ENCODE measurements at places on chromosomes 12 and 14.

DNA sequence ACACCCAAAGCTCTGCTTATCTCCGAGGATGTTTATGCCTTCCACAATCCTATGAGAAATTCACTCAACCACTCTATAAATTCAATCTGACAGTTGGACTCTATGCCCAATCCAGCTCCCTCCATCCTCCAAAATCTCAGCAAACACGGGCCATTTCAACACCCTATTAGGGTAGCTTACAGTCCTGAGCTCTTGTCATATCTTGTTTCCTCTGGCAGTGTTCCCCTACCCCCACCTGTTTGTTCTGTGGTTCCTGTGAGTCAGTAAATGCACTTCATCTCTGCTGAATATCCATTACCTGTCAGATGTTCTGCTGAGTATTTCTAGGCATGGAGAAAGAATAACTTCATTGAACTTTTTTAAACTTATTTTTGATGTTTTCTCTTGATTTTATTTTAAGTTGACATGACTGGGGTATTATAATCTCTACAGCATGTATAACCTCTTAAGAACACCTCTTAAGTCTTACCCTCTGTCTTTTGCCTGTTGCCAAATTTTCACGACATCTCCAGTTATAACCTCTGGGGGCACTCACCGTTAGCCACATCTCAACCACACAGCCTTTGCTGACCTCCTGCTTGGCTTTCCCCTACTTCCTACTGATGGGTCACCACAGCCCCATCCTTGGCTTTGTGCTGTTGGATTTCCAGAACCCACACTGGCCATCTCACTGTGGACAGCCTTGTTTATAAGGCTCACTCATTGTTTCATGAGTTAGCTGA is 317.0 kb upstream of the TMPO start:
- DNase-seq, result no peak

DNA sequence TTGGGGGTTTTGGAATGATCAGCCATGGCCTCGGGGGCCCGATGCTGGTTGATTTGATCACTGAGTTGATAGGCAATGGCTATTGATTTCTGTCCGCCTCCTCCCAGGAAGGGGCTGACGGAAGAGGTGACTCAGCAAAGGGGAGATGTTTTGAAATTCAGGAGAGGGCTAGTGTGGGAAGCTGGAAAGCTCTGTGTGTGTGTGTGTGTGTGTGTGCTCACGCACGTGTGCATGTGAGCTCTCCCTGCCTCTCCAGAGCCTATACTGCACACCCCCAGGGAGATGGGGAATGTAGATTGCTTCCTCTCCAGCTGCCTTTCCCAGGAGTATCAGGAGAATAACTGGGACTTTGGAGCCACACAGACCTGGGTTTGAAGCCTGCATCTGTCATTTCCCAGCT is 184.9 kb upstream of the MYL2 start:
- no peak for DNase-seq

GRCh38 chr14:98976271-98976670 is 295.7 kb downstream of the BCL11B start:
- DNase-seq, result no peak

DNA sequence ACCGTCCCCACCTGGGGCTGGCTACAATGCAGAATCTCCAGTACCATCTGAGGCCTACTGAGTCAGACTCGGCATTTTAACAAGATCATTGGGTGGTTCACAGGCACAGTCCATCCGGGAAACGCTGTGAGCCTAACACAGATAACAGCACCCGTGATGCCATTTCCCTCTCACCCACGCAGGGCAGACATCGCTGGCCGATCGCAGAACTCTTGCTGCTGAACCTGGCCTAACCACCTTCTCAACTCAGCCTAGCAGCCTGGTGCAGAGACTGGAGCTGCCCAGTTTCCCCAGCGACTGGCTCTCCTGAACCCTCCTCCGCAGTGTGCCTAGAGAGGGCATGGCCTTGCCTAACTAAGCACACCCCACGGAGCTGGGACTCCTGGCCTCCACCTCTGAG is 83.3 kb downstream of the NCOR2 start:
- DNase-seq, result no peak

- DNase-seq, result no peak
Measured at GRCh38 chr14:55512421-55512820, 67.6 kb upstream of the KTN1 start.

DNA sequence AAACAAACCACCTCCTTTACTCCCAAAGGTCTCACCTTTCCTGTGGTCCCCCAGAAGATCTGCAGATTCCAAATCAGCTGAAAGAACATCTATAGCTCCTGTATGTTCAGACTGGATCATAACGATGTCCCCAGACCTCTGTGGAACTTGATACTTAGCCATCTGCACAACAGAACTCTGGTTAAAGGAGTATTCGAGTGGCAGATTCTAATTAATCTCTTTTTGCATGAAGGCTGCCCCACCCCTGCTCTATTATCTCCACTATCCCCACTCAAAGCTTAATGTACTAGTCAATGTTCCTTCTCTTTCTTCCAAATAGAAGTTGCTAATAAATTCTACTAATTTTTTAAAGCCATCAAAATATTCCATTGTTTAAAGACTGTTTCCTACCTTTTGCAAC is 22.8 kb downstream of the GSTZ1 start:
- DNase-seq, result no peak

DNA sequence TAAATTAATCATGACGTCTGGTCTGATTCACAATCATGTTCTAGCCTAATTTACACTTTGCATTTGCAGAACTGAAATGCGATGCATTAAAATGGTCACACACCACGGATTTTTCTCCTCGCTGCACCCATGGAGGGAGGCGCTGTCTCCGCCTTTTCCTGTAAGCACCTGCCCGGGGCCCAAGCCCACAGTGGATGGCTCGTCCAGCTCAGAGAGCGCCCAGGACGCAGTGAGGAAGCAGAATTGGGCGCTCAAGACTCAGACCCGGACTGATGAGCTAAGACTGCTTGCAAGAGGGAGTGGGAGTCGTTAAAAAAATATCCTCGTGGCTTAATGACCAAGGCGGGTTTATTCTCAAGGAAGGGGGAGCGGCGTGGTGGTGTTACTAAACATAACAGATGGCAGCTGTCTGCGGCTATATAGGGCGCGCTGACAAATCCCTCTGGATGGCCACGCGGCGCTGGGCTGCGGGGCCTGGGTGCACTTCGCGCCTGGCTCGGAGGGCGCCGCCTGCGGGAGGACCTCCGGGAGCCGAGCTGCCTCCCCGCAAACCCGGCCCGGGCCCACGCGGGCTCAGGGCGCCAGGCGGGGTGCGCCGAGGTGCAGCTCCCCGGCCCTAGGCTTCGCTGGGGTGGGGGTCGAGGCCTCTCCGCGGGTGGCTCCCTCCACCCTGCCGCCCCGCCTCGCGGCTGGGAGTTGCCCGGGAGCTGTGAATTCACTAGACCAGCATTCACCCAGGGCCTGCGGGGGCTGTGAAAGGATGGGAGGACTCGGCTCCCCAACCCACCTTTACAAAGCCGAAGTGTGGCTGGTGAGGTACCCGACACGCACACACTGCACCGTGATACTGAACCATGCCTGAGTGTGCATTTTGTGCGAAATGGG is 78.7 kb downstream of the PPM1A start:
- peak; percentile 37 for DNase-seq

DNA sequence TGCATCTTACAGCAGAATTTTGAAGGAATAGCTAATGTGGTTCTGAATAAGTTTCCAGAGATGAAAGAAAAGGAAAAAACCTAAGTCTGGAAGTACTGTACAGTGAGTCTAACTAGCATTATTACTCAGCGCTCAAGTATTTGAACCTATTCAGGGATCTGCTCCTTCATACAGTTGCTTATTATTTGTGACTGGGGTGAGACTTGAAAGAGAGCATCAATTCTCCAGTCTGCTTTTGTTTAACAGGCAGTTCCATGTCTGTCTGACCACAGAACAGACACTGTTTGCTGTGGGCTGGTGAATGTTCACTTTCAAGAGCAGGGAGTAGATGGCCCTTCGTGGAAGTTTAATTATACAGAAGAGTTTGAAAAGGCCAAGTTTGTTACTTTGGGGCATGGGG is 9.3 kb downstream of the ETV6 start:
- DNase-seq, result no peak

DNA sequence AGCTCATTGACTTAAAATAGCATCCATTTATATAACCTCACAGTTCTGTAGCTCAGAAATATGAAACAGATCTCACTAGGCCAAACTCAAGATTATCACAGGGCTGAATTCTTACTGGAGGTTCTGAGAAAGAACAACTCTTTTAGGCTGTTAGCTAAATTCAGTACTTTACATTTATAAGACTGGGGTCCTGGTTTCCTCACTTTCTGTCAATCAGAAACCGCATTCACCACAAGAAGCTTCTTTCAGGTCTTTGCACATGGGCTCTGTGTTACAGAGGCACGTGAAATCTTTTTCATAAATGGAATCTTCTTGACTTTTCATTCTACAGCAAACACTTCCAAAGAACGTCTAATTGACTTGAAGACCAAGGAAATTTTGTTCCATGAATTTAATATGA is 876.3 kb upstream of the FOXG1 start:
- no peak for DNase-seq

- DNase-seq, result no peak
Measured at GRCh38 chr14:86604561-86604960, 1074.6 kb downstream of the FLRT2 start.

GRCh38 chr14:80215756-80216581 is 4.7 kb upstream of the DIO2 start:
- DNase-seq, result no peak

DNA sequence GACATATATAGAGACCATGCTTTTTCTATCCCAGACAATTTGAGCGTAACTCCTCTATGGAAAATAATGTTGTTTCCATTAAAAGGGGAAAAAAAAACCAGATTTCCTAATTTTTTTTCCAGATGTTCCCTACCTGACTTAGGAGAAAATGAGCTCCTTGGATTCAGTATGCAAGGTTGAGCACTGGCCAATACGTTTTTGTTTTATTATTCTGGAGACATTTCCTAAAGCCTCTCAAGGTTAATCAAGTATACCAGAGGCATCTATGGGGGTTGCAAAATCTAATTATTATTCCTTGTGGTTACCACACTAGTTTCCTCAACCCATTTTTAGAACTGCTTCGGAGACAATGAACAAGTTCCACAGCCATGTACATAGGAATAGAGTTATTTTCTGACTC is 291.3 kb downstream of the SLC16A7 start:
- no peak for DNase-seq

DNA sequence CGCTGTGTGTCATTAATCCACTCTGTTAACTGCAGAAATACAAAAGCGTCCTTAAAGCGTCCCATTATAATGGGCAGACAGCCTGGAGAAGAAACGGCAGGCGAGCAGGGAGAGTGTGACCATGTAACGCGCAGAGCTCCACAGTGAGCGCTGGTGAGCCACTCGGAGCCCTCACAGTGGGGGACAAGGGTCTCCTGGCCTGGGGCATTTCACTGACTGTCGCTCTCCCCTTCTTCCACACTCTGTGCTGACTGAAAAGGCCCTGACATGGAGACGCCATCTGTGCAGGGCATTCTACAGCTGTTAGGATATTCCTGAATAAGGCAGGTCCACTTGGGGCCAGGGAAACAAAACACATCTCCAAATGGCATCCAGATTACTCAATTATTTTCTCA is 24.2 kb downstream of the CCDC92 start:
- no peak for DNase-seq

- DNase-seq, result no peak
Measured at GRCh38 chr12:31783996-31784645, 55.3 kb upstream of the AMN1 start.

- peak; percentile 7 for DNase-seq
Measured at GRCh38 chr14:34843011-34843554, 32.1 kb downstream of the BAZ1A start.

DNA sequence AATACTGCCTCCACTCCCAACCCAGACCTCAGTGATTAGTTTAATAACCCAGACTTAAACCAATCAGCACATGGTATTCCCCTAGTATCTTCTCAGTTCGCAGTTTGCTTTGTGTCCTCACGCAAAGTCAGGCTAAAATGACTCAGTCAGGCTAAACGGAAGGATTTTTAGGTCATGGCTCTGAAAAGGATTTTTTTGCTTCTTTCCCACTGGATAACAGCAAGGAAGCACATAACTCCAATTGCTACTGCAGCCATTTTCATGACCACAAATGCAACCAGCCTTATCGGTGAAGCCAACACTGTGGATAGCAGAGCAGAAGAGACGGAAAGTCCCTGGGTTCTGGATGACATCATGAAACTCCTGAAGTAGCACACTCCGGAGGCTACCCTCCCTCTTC is 67.7 kb downstream of the ZC3H14 start:
- no peak for DNase-seq

DNA sequence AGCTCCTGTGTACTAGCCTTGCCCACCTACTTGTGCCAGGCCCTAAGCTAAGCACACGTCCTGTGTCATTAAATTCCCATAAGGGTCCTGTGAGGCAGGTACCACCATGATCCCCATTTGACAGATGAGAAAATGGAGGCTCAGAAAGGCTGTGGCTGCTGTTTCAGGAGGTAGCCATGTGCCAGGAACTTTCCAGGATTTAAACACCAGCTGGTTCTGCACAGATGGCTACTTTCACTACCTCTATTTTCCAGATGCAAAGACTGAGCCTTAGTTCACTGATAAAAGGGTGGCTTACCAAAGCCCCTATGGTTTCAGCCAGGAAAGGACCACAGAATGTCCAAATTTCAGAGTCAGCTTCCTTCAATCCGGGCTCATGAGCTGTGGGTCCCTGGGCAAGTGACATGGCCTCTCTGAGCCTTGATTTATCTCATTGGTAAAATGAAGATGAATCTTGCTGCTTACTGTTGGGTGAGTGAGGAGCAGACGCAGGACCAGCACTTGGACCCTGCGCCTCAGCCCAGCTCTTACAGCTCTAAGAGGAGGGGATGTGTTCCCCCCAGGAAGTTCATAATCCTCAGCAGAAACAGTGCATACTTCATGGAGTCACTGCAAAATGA is 23.5 kb downstream of the CMKLR1 start:
- DNase-seq, result no peak

DNA sequence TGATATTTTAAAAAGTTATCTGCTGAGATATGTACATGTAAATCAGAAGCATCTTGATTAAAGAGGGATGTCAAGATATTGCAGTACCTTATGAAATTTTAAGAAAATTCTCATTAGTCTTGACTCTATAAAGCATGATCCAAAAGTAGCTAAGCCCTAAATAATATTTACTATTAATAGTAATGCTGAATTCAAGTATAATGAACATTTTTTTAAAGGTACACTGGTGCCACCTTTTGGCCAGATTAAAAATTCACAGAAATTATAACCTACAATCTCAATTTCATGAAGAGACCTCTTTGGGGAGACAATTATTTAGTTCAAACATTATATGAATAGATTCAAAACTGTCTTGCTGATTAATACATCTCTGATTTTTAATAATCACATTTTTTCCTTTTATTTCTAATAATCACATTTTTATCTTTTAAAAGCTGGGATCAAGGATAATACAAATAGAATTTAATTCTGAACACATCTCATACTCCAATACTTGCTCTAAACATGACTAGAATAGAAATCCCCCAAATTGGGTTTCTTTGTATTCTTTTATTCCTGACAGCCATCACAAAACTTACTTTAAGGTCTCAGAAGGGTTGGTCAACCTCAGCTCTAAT is 13.4 kb downstream of the AKAP5 start:
- no peak for DNase-seq

- DNase-seq, result no peak
Measured at GRCh38 chr14:31084385-31084784, 58.2 kb upstream of the STRN3 start.

- DNase-seq, result no peak
Measured at GRCh38 chr12:49893753-49894750, 9.6 kb downstream of the FAIM2 start.

Data from stimulated activated CD4-positive, alpha-beta T cell treated with anti-CD3 and anti-CD28 coated beads, Interleukin-15, amount 100 ng/mL, for 48 hours (primary cell).